Stimulated activated CD8-positive, alpha-beta memory T cell treated with anti-CD3 and anti-CD28 coated beads, Interleukin-15, amount 100 ng/mL, for 24 hours (primary cell): ENCODE measurements at places on chromosomes 2 and 18.

- DNase-seq = no peak
Observed at GRCh38 chr2:28411166-28411755, 18.6 kb downstream of the FOSL2 start.

- DNase-seq = no peak
Observed at GRCh38 chr2:68237404-68237803, 14.9 kb downstream of the PPP3R1 start.

DNA sequence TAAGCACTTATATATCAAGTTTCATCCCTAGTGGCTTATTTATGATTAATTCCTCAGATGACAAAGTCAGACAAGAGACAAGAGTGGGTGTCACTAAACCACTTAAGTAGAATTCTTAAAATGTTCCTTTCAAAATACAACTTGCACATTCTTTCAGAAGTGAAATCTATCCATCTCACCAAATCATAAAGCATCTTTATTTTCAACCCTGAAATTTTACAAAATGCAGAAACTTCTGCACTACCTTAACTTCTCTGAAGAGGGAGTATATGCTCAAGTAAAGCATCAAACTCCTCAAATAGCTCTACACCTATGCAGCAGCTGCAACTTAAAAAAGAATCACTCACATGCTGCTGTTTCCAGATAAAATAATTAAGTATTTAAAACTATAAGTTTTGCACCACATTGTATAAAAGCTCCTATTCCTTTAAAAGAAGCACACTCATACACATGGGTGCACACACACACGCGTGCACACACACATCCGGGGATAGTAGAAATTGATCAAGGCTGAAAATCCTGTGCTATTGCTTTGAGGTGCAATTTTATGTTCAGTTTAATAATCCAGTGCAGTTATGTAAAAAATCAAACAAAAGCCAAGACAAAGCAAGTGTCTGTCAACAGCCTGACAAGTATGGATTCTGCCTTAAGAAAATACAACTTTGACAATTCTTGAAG lies 244.5 kb downstream of the TCF4 start:
- DNase-seq = no peak

GRCh38 chr2:169808221-169808620 lies 9.6 kb downstream of the SSB start:
- DNase-seq = no peak

DNA sequence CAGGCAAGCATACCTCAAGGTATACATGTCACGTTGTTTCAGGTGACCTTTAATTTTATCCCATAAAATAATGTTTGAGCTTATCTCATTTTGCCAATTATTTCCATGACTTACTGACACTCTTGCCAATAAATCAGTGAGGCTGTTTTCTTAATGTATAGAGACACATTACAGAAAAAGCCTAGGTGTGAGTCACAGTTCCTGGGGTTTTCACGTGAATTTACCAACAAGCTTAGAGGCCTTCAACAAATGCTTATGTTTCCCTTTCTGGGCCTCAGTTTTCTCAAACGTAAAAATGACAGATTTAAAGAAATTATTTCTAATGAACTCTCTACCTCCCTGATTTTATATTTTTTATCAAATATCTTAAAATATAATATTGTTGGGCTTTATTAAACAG lies 517.5 kb upstream of the SPHKAP start:
- no peak for DNase-seq

DNA sequence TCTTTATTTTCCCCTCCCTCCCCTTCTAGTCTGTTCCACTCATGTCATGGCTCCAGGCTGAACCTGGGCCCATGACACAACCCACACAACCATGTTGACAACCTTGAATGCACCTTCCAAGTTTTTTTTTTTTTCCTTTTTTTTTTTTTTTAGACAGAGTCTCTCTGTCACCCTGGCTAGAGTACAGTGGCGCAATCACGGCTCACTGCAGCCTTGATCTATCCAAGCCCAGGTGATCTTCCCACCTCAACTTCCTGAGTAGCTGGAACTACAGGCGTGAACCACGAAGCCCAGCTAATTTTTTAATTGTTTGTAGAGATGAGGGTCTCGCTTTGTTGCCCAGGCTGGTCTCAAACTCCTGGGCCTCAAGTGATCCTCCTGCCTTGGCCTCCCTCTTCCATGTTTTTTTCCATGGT lies 21.9 kb upstream of the ROCK2 start:
- no peak for DNase-seq

- DNase-seq = no peak
Observed at GRCh38 chr2:9085353-9085752, 81.9 kb upstream of the MBOAT2 start.

DNA sequence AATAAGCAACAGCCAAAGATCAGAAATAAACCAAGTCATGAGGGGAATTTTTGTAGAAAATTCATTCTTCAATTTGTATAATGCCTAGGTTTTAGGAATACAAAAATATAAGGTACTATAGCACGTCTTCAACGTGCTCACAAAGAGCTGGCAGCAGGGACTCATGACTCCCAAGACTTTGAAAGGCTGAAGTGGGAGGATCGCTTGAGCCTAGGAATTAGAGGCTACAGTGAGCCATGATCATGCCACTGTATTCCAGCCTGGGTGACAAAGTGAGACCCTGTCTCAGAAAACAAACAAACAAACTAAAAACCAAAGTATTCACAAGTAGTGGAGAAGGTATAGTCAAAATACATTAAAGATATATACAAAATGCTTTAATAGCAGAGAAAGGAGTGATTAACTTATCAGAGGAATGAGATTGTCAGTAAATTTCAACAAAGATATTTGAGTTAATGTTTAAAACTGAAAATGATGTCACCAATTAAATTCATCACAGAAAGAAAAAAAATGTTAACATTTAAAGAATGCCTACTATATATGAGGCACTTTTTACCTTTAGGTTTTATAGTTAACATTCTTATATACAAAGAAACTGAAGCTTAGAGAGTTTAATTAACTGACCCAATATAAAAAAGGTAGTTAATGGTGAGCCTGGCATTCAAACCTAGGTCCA lies 3.2 kb downstream of the WDR33 start:
- no peak for DNase-seq

GRCh38 chr2:197576631-197577030 lies 60.8 kb downstream of the MOB4 start:
- DNase-seq = no peak

DNA sequence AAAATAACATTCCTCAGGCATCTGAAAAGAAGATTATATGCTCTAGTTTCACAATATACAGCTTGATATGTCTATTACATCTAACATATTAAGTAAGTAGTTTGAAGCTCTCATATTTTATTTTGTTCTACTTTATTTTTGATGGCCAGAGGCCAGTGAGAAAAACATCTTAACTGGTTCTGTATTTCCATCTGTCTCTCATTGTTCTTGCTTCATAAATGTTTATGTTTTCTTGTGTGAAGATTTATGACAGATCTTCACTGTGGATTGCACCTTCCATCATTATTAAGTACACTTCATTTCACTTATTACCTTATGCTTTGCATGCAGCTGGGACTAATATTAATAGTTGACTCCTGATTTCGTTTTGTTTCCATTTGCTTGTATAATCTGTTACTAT lies 511.2 kb downstream of the TSN start:
- no peak for DNase-seq

GRCh38 chr18:27825689-27826088 lies 351.2 kb downstream of the CDH2 start:
- no peak for DNase-seq

- DNase-seq = no peak
Observed at GRCh38 chr2:131520526-131520925, 7.2 kb upstream of the CCDC74A start.

DNA sequence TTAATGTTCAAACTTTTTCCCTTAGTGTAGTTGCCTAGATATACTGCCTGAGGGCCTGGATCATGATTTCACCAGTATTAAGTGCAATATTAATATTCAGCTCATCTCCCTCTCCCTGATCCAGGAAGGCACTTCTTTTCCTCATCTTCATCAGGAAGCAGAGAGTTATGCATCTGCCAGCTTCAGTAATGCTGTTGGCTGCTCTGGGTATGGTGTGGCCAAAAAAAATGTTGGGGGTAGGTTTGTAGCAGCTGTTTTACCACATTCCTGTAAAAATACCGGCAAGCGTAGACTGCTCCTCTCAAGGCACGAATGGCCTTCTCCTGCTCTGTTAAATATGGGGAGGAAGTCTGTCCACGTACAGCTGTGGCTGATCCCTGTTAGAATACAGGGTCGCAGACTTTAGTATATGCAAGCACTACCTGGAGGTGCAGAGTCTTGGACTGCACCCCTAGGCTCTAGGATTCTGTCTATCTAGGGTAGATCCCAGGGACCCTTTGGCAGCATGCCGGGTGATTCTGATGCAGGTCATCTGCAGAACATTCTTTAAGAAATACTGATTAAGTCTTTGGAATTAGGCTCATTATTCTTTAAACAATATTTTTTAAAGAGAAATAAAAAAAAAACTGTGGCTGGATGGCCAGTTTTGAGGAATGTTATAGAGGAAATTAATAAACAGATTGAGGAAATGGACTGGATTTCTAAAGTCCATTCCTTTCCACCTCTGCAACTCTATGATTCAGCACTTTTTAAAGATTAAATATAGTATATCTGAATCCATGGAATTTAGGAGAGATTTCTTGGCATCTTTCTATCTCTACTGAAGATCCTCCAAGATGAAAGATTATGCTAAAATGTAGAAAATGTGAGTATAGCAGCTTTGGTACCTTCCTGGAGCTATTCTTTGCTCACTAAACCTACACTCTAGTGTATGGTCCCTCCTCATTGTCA lies 21.0 kb upstream of the GLS start:
- no peak for DNase-seq

- DNase-seq = no peak
Observed at GRCh38 chr2:176830362-176830761, 382.2 kb upstream of the HNRNPA3 start.

DNA sequence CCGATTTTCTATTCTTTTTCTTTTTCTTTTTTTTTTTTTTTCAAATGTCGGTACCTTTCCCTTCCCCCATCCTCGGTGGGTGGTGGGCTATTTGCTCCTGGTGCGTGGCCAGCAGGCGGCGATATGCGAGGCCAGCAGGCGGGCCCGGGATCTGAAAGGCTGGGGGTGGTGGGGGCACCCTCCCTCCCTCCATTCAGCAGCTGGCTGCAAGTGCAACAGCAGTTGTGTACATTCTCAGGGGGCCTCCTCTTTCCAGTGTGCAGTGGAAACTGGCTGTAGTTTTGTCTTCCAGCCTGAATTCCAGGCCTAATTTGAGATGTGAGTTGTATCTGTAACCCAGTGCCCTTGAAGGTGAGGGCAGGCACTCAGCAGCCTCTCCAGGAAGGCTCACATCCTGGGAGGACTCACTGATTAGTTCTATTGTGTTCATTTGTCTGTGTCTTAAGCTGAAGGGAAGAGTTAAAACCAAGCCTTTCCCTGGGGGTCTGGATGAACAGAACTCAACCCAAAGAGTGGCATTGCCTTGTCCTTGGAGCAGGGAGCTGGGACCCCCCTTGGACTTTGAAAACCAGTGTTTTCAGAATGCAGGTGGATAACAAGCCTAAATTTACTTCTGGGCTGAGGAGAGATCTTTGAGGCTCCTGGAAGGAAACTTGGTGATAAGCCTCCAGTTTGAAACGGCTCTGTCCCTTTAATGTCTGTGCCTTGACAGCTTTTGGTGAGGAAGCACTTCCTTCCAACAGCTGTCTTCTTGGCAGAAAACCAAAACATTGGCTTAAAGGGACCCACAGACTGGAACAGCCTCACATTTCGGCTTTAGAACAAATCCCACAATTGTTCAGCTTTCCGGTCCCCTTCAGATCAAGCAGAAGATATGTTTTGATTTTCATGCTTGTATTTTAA lies 3.3 kb downstream of the MYCN start:
- no peak for DNase-seq

DNA sequence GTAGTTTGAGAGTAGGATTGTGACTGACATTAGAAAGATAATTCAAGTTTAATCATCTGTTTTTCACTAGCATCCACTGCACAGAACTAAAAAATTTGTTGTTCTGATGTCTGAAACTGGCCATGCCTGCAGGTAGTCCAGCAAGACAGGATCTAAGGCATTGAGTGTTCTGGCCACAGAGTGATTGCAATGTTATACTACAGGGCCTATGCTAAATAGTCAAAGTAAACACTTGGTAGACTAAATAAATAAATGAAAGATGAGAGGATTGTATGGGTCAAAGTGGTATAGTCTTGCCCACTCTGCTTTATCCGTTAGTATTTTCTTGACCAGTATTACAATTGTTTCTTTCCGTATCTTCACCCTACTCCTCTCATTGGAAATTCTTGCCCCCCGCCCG lies 27.6 kb upstream of the FANCL start:
- DNase-seq = no peak

DNA sequence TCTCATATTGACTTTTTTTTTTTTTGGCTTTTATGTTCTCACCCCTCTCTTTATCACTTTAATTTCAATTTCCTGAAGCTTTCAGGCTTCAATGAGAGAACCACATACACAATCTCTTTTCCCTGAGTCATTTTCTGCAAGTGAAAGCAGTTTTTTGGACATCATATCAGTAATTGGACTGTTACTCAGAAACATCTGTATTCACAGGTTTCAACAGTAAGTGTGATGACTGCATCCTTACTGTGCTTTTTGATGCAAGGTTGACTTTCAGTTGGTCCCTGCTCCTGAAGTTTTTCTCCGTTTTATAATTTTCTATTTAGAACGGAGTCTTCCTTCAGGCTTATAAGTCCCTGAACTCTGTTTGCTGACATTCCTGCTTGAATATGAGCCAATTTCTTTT lies 70.5 kb upstream of the CCBE1 start:
- DNase-seq = no peak

DNA sequence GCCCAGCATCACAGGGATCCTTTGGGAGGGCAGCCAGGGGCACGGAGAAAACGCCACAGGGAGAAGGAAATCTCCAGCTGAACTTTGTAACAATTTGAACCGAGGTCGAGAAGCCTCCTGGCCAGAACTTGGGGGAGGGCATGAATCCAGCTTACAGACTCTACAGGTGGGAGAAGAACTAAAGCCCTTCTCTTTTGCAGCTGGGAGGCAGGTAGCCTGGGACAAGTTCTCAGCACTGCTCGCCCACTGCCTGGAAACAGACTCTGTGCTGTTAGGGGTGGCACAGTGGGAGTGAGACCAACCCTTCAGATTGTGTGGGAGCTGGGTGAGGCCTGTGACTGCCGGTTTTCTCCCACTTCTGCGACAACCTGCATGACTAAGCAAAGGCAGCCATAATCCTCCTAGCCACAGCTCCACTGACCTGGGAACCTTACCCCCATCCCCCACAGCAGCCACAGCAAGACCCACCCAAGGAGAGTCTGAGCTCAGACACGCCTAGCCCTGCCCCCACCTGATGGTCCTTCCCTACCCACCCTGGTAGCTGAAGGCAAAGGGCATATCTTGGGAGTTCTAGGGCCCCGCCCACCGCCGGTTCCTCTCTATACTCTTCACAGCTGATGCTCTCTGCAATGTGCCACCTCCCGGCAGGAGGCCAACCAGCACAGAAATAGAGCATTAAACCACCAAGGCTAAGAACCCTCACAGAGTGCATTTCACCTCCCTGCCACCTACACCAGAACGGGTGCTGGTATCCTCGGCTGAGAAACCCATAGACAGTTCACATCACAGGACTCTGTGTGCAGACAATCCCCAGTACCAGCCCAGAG lies 136.0 kb upstream of the SIX2 start:
- DNase-seq = no peak

GRCh38 chr2:101277111-101277510 lies 24.4 kb downstream of the CNOT11 start:
- no peak for DNase-seq

- DNase-seq = no peak
Observed at GRCh38 chr18:61628085-61628484, 264.7 kb downstream of the RNF152 start.
